ENCODE measurements at places on chromosomes 1 and 21.
A peak's percentile ranks its signal among the peaks of the same experiment; 100 is the strongest.

DNA sequence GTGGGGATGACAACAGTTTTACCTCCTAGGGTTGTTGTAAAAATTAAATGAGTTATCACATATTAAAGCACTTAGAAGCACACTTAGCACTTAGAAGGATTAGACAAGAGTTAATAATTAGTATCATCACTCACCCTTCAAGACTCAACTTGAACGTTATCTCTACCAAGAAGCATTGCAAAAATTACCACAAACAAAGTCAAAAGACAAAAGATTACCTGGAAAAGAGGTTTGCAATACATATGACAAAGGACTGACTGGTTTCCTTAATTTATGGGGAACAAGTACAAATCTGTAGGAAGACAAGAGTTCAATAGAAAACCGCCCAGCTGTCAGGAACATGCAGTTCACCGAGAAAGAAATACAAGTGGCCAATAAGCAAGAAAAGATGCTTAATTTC lies 93.3 kb upstream of the ATP1A1 start:
- no peak for DNase-seq

GRCh38 chr1:184032930-184033418 lies 4.6 kb downstream of the COLGALT2 start:
- DNase-seq = peak; percentile 53

GRCh38 chr1:38291906-38292521 lies 245.4 kb upstream of the POU3F1 start:
- no peak for DNase-seq

DNA sequence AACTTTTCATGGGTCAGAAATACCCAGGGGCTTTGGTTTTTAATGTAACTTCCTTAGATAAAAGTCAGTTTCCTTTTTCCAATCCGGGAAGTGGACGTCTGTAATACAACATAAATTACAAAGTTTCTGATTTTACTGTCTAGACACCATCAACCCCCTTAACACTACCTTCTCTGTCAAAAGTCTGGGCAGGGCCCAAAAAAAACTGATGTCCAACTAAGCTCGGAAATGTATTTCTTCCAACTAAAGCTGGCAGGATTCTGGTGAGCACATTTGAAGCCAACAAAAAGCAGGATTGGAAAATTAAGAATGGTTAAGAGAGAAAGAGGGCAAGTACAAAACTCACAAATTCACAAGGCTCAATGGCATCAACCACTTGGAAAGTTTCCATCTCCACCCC lies 24.3 kb downstream of the DDAH1 start:
- no peak for DNase-seq

- peak; percentile 46 for DNase-seq
Observed at GRCh38 chr1:46159516-46159915, 15.4 kb upstream of the TSPAN1 start.

GRCh38 chr1:88341447-88341846 lies 342.6 kb upstream of the PKN2 start:
- no peak for DNase-seq

GRCh38 chr1:117327011-117327410 lies 40.2 kb upstream of the MAN1A2 start:
- no peak for DNase-seq

GRCh38 chr1:31762726-31763670 lies 1.1 kb downstream of the ADGRB2 start:
- DNase-seq = peak; percentile 47

DNA sequence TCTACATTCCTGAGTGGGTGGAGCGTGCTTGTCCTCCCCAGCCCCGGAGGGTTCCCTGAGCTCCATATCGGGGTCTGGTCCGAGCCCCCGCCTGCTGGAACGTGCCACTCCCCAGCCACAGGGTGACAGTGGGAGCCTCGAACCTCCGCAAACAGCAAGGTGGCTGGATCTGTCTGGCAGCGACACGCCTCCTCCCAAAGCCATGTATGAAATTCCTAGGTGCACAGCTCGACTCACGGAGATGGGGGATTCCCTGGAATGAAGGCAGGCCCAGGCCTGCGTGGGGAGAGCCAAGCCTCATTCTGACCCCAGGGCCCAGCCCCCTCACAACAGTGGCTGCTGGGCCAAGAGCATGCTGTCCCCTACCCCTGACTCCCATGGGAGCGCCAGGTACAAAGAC lies 32.9 kb downstream of the TP73 start:
- no peak for DNase-seq

- DNase-seq = no peak
Observed at GRCh38 chr1:116531917-116532316, 38.9 kb downstream of the CD58 start.

GRCh38 chr1:14160781-14161180 lies 437.7 kb upstream of the KAZN start:
- DNase-seq = no peak

DNA sequence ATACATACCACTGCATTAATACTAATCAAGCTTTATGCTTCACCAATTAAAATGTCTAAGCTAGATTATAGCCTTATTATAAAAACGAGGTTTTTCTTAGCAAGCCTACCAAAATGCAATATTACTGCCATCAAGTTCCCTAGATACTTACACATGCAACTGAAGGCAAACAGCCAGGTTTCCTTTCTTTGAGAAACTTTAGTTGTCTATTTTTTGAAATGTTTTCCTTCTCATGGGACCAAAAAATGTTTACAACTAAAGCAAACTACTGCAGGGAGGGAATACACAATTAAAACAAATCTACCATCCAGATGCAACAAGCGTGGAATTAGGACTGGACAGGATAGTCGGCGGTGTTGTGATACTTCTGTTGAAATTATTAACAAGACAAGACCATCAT lies 1.3 kb downstream of the ZNF644 start:
- no peak for DNase-seq

DNA sequence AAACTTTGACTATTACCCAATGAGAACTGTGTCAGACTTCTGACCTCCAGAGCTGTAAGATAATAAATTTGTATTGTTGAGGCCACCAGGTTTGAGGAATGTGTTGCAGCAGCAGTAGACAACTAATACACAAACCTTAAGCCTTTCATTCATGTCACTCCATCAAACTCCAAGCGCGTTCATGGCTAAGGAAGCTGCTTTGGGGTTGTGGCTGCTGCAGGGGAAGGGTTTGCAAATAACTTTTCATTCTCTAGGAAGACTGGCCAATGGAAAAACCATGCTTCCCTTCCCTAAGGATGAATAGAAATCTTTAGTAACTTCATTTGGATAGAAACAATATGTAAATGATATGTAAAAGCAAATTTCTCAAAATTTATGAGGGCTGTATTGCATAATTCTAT lies 170.4 kb downstream of the RHOU start:
- no peak for DNase-seq

DNA sequence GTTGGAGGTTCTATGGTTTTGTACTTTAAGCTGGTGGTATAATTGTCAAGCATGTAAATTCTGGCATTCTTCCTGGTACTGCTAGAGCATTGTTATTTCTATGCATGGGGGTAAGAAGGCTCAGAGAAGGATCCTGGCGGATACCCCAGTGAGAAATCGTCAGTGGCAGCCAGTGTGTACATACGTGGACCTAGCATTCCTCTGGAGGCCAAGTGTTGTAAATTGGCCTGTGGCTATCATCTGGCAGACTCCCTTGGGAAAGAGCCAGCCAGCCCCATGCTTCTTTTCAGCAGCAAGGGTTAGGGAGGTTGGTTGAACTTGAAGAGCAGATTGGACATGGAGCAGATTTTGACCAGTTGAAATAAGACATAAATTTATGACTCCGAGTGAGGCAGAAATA lies 5.2 kb upstream of the AGO3 start:
- no peak for DNase-seq

DNA sequence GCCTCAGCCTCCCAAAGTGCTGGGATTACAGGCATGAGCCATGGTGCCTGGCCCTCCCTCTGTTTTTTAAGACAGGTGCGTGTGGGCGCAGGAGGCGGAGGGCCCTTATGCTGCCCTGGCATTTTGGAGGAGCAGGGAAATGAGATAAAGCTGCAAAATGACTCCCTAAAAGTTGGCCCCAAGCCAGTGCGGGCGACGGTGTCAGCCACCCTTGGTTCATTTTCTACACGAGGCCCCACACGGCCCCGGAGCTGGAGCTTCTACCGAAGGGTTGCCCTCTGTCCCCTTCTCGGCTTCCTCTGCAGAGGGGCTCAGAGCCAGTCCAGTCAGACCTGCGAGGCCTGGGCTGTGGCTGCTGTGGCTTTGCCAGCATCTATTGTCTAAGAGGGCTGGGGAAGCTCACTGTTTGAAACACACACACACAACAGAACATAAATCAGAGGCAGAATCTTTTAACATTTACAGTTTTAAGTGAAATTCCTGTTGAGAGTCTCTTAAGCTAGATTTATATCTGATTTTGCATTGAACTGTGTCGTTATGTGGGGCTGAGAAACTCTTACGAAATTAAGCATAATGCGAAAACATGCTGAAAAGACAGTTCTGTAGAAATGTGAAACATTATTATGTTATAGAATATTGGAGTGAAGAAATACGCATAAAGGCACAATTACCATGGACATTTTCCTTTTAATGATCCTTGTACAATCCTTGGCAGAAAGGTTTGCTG lies 255.9 kb downstream of the CAMTA1 start:
- DNase-seq = no peak

DNA sequence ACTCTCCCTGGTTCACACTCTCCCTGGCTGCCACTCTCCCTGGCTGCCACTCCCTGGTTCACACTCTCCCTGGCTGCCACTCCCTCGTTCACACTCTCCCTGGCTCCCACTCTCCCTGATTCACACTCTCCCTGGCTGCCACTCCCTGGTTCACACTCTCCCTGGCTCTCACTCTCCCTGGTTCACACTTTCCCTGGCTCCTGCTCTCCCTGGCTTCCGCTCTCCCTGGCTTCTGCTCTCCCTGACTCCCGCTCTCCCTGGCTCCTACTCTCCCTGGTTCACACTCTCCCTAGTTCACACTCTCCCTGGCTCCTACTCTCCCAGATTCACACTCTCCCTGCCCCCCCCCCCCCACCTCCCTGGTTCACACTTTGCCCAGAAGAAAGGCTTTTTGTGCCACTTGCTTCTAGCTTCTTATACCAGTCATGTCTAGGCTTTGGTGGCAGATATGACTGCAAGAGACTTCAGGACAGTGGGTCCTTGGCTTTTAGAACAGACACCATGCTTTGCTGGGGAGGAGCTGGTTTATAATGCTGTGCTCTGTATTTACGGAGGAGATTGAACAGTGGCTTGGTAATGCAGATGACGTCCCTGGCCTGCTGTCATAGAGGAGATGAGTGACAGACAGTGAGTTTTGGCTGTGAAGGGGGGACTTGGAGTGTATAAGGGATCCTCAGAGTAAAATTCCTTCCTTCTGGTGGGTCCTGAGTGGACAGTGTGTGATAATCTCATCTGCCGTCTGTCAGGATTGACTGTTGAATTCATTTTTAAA lies 17.0 kb downstream of the COQ8A start:
- no peak for DNase-seq

DNA sequence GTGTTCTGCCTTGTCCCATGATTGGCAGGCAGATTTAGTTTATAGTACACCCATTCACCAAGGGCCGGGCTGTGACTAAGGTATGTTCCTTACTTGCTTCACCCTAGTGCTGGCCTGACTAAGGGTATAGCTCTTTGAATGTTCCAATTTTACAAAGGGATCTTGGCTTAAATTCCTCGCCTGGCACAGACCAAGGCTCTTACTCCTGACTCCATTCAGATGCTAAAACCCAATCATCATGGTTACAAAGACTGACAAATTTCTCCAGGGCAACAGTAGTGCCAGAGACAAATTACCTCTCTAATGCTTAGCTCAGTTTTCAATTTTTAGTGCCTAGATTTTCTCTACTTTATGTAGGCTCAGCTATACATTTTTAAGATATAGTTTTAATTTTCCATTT lies 11.5 kb upstream of the C1orf53 start:
- no peak for DNase-seq

DNA sequence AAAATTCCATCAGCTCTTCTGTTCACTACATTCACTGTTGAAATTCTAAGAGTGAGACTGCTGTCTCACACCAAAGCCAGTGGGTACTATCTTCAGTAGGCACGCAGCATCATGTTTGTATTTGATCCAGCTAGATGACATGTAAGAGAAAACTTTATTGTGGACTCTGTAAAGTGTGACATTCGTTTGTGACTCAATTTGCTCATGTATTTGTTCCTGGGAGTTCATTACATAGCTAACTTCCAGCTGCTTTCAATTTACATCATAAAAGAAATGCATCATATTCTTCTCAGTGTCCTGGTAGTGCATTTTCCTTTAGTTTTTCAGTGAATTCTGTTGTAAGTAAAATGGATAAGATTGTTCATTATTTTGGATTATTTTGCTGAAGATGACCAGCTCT lies 31.4 kb downstream of the CTH start:
- no peak for DNase-seq

DNA sequence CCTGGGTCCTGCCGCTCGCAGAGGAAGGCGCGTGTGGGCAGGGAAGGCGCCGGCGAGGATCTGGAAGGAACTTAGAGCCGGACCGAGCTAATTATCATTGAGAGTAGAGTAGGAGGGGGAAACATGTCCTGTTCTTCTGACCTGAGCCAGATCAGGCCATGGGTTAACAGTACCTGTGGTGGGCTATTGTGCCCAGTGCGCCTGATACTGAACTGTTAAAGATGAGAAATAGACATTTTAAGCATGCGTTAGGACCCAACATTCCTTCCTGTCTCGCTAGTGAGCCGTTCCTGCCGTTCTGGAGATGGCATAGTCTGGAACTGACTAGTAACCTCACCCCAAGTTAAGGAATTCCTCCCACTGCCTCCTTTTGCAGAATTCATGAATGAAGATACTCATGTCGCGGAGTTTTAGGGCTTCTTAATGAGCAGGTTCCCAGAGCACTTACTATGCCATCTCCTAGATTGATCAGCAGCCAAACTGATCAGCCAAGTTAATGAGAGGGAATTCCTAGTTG lies 870 bp downstream of the STRIP1 start:
- DNase-seq = peak; percentile 74

DNA sequence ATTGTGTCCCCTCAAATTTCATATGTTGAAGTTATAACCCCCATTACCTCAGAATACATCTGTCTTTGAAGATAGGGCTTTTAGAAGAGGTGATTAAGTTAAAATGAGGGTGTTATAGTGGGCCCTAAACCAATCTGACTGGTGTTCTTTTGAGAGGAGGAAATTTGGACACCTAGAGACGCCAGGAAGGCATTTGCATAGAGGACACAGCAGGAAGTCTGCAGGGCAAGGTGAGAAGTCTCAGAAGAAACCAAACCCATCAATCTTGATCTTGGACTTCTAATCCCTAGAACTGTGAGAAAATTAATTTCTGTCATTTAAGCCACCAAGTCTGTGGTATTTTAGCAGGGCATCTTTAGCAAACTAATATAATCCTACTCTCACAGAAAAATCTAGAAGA lies 13.0 kb downstream of the GOLPH3L start:
- no peak for DNase-seq

GRCh38 chr21:16570171-16570570 lies 840.4 kb downstream of the USP25 start:
- DNase-seq = no peak

GRCh38 chr1:217273866-217274265 lies 357.0 kb downstream of the GPATCH2 start:
- DNase-seq = no peak

- DNase-seq = peak; percentile 61
Observed at GRCh38 chr1:12019858-12020509, 686 bp downstream of the MIIP start.

DNA sequence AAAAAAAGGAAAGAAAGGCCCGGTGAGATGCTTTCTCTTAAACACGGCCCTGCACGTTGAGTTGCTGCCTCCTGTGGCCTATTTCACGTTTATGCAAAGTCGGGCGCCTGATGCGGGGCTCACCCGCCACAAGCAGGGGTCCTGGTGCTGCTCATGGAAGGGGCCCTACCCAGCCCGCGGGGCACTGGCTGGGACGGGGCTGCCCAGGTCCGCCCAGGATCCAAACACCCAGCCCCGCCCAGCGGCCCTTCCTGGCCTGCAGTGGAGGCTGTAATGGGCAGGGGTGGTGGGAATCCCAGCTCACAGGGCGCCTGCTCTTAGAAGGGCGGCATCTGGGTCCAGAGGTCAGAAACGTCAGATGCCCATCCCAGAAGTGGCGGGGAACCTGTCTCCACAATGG lies 1.6 kb downstream of the COL6A2 start:
- DNase-seq = no peak

Data from OCI-M1 (cell line).